ENCODE measurements at places on chromosomes 1 and 21.
A peak's percentile ranks its signal among the peaks of the same experiment; 100 is the strongest.

- DNase-seq: peak; percentile 30
Observed at GRCh38 chr21:46052703-46053651, 44.9 kb upstream of the COL6A2 start.

GRCh38 chr1:6059866-6060265 lies 14.2 kb downstream of the KCNAB2 start:
- DNase-seq: no peak

DNA sequence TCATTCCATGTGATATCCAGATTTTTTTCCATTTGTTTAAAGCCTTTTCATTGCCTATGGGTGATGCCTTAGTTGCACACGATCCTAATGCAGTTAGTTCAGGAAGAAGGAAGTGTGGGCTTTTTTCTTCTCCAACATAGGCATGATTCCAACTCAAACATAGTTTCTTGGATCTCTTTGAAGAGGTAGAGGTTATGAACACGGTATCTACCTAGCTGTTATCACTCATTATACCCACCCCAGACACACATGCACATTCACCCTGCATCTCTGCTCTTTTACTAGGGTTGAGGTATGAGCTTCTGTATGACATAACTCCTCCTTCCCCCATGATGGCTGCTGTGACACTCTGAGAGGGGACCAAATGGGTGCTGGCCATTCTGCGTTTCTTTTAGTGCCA lies 122.1 kb upstream of the ZNF648 start:
- DNase-seq: no peak

DNA sequence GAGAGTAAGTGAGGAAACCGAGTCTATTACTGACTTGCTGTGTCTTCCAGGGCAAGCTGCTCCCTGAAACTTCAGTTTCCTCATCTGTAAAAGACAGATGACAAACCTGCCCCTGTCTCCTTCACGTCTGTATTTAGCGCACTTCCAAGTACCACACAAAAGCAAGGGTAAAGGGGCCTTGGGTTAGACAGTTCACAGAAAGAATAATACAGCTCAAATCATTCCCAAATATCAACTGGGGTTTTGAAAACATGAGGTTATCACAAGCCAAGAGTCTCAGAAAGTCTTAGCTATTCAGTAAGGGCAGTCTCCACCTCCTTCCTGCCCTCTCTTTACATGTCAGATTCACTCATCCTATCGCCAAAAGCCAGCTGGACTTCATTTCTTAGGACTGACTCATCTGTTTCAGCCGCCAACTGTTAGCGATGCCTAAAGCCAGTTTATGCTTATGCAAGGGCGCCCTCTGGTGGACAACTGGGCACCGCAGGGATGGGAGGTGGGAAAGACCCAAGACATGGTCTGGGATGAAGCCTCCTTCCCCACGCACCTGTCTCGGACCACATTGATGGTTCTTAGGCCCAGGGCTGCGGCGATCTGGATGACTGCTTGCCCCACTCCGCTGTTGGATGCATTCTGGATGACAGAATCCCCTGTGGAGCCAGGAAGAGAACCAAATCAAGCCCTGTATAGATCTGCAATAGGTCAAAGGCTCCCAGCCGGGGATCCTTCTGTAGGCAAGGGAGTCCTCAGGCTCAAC lies 21.1 kb upstream of the SRSF4 start:
- DNase-seq: peak; percentile 95

GRCh38 chr1:189628857-189629256 lies 848.8 kb downstream of the BRINP3 start:
- DNase-seq: no peak

DNA sequence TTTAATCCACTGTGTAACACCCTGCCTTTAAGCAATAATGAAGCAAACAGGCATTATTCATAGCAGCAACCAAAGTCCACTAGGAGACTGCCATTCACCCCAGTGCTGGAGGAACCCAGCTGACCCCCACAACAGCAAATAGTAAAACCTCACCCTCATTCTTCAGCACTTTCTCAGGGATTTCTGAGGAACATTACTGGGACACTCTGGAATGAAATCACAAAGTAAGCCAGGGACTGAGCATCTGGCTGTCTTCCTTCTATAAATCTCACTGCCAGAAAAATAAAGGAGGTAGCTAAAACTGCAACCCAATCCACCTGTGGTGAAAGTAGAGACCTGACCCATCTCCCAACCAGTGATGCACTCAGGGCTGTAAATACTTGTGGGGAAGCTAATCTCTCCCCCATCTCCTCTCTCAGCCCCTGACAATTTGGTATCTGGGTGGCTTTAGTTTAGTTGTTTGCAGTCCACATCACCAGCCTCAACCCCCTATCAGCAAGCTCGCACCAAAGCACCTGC lies 47.1 kb downstream of the COL6A1 start:
- no peak for DNase-seq

- DNase-seq: no peak
Observed at GRCh38 chr1:200892546-200892945, 2.2 kb upstream of the INAVA start.

GRCh38 chr1:61004262-61005003 lies 77.9 kb upstream of the NFIA start:
- no peak for DNase-seq

DNA sequence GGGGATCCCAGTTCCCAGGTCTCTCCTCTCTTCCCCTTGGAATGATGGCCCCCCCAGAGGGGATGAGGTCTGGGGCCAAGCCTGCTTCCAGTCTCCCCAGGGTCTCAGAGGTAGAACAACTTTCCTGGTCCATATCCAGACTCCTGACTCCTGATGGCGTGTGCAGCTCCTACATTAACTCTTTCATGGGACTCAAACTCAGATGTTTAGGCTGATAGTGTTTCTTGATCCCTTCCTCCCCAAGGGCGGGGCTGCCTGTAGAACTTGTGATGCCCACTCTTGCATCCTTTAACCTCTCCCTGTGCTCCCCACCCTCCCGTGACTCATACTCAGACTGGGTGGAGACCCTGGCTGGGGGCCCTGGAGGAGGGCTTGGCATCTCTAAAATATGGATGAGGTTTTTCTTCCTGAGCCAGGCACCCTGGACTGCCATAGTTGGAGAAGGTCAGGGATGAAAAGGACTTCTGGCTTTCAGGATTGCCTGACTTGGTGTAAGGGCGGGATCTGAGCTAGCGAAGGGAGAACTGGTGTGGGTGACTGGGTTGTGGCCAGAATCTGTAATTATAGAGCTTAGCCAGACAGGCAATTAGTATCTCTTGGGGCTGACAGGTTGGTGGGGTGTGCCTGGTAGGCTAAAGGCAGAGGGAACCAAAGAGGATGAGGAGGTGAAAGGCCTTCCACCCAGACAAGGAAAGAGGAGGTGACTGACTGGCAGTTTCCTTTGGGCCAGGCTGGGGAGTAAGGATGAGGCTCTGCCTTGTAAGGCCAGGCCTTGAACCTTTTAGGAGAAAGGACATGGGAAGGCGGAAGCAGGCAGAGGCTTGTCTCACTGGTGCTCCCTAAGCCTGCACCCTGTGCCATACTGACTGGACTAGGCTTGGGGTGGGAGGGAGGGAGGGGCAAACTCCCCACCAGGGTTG lies 1.5 kb downstream of the ATP8B2 start:
- no peak for DNase-seq

DNA sequence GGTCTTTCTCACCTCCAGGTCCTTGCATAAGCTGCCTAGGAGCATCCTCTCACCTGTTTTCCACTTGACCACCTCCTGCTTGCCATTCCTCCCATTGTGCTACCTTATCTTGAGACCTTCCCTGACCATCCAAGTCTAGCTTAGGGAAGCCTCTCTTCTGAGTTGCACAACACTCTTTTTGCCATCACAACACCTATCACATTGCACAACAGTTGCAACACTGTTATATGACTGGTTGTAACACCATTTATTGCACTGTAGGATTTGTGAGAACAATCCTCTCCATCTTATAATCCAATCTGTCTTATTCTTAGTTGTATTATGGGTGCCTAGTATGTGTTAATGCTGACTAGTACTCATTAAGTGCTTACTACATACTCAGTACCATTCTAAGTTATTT lies 488.7 kb downstream of the OMA1 start:
- DNase-seq: no peak

- DNase-seq: peak; percentile 21
Observed at GRCh38 chr1:46301808-46302640, 1.4 kb downstream of the LRRC41 start.

DNA sequence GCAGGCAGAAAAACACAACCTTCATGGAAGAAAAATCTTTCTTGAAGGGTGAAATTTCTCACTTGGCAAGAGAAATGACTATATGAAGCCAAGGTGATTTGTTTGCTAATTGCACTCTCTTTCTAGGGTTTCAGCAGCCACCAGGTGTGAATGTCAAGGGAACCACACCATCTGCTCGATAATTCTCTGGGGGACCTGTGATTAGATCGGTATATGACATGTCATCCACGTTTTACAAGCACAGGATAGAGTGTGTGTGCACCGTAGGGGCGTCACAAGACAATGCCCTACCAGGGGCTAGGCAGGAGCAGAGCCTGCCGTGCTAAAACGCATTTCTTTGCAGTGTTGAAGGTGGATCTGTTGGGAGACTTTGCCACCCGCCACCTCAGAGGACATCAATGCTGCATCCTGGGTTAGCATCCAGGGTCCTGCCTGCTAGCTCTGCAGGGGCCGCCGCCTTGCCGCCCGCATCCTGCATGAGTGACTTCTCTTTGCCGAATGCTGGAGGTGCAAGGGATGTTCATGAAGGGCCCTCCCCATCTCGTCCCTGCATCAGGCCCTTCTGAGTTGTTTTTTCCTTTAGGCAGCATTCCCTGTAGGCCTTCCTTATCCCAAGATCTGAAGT lies 37.8 kb upstream of the CCSAP start:
- DNase-seq: no peak

GRCh38 chr1:111857194-111857651 lies 101.5 kb downstream of the DDX20 start:
- no peak for DNase-seq

GRCh38 chr21:37944496-37944895 lies 28.2 kb upstream of the KCNJ6 start:
- no peak for DNase-seq

GRCh38 chr1:39832294-39832693 lies 43.6 kb upstream of the BMP8B start:
- no peak for DNase-seq

DNA sequence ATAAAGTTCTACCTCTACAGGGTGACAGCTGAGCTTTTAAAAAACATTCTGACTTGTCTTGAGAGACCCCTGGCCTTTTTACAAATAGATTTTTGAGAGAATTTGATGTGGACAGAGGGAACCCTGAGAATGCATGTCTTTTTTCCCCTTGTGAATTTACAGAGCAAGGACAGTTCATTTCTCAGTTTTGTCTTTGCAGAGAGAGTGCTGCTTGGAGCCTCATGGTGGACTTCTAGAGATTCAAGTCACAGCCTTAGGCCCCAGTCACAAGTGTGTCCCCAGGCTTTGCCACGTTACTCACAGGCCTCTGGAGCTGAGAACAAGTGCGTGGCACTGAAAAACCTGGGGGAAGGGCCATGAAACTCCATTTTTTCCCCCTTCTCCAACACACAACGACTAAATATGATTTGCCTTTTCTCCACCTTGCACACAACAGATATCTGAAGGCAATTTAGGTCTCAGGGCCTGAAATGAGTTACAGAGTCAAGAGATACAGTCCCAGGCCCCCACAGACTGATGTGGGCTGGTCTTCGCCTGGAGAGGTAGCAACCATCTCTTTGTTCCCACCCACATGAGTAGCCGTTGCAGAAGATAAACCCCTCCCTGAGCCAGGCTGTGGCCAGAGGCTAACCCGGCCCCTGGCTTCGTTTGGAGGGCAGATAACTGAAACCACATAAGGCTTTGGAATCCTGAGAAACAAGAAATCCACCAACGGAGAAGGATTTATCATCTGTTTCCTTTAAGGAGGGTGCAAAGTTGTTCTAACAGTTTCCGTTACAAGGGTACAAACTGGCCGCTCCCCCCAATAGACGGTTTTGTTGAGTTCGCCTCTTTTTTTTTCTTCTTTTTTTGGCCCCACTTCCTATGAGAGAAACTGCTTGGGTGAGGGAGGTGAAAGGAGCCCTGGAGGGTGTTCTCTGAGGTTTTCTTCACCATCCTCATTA lies 1.0 kb upstream of the PIGV start:
- no peak for DNase-seq

- no peak for DNase-seq
Observed at GRCh38 chr1:147913362-147913942, 10.9 kb downstream of the GJA8 start.

GRCh38 chr1:44827197-44828002 lies 15.7 kb downstream of the PTCH2 start:
- DNase-seq: no peak

- DNase-seq: no peak
Observed at GRCh38 chr21:41779659-41780058, 12.8 kb upstream of the RIPK4 start.

- no peak for DNase-seq
Observed at GRCh38 chr1:55062801-55063576, 23.6 kb downstream of the PCSK9 start.

Measured in activated T-cell treated with anti-CD3 and anti-CD28 coated beads for 4 hours (primary cell).